NCI-H187 (cell line): ENCODE measurements at places on chromosomes 4 and X.

DNA sequence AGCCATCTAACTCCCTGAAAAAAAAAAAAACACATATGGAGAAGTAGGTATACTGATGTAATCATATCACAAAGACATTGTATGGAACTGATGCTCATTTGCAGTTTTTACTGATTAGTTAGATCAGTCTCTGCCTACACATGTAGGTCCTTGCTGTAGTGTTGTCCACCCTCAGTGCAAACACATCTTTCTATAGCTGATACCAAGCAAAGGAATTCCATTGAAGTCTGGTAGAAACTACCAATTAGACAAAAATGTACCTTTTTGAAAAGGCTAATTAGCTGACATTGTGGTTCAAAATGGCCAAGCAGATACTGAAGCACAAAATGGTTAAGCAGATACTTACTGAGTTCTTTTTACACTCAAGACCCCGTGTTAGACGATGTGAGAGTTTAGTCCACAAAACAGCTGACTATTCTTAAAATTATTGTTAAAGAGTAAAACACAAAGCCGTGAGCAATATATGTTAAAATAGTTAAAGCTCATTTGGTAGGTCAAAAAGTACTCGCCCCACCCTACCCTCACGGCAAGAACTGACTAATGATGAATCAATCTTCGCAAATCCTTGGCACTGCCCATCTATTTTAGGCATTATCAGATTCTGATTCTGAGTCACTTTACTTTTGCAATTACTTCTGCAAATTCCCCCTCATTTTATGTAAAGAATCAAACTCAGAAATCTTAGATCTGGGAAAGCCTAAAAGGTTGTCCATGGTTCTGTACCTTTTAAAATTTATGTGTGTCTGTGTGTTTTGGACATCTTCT lies 40.4 kb downstream of the COL4A6 start:
- DNase-seq: no peak

DNA sequence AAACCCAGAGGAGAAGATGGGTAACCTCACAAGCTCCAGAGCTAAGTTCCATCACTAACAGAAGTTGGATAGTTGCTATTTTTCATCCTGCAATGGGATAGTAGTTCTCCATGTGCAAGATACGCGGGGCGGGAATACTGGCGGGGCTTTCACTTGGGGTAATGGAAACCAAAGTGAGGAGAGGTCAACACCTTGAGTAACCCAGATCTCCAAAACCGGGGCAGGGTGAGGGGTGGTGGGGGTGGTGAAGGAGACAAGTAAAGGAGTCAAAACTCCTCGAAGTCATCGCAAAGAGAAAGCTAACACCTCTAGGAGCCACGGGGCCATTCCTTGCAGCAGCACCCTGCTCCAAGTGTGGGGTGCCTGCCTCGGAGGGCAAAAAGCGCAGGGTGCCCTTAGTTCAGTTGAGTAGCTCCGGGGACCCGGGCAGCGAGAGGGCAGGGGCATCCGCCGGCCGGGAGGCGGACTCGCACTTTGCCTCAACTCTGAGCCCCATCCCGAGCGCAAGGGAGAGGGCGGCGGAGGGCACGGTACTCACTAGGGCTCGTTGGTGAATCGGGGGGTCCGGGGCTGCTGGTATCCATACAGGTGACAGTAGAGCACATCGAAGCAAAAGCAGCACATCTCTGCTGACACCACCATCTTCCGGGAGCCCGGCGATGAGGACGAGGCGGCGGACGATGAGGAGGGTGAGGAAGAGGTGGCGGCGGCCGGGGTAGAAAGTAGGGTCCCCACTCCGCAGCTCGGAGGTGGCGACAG lies 645 bp downstream of the AMMECR1 start:
- no peak for DNase-seq

- DNase-seq: no peak
These were observed 157.1 kb upstream of the LNX1 start for GRCh38 chr4:53748328-53748772.

- no peak for DNase-seq
These were observed 231.0 kb downstream of the SPOCK3 start for GRCh38 chr4:167003326-167003725.

- no peak for DNase-seq
These were observed 173.9 kb downstream of the WDFY3 start for GRCh38 chr4:84792366-84793301.

- no peak for DNase-seq
These were observed 260.9 kb downstream of the SLC7A11 start for GRCh38 chr4:137981277-137981676.

DNA sequence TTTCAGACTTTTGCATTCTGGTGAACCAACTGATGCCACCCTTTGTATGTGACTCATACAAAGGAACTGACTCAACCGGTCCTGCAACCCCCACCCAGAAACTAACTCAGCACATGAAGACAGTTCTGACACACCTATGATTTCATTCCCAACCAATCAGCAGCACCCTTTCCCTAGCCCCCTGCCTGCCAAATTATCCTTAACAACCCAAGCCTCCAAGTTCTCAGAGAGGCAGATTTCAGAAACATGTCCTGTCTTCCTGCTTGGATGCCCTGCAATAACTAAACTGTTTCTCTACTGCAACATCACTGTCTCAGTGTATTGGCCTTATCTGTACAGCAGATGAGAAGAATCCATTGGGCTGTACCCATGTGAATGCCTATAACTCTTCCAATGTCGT lies 284.7 kb downstream of the CAMK2D start:
- no peak for DNase-seq
